Natural killer cell treated with Interleukin-12 subunit alpha and Interleukin-12 subunit beta and Interleukin-15 and Interleukin-18, amount 100 ng/mL, for 72 hours (primary cell): ENCODE measurements at places on chromosomes 16 and 17.
A peak's percentile ranks its signal among the peaks of the same experiment; 100 is the strongest.

DNA sequence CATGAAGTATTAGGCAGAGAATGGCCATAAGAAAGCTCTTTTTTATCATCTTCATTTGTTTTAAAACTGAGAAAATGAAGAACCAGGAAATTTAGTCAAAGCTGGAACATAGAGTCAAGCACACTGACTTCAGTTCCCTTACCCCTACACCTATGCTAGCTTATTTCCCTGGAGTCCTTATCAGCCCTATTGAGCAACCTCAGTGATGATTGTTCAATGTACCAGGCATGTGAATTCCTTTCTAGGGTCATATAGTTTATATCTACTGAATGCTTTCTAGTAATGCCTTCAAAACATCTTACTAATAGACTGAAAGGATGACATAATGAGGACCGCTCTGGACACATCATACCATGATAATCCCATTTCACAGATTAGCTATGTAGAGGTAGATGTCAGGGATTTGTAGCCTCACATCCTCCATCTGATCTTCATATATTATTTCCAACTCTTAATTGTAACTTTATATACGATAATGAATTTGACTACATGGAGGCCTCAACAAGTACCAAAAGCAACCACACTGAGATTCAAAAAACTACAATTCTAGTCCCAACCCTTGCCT, 460.4 kb upstream of the DYNLRB2 start:
- no peak for DNase-seq

DNA sequence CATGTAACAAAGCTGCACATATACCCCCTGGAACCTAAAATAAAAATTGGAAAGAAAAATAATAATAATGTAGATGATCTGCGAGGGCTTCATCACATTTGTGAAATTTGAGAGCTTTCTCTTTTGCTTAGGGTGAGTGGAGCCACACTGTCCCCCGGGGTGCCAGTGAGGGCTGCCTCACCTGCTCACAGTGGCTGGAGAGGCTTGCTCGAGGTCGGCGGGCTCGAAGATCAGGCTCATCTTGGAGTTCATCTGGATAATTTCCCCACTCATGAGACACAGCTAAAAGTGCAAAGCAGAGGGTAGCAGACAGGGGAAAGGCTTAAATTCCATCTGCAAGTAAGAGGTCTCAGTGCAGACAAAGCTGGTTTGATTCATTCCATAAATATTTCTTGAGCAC, 123.8 kb downstream of the DNAH3 start:
- DNase-seq, result no peak

GRCh38 chr16:79339863-79340262, 260.7 kb downstream of the MAF start:
- DNase-seq, result no peak

DNA sequence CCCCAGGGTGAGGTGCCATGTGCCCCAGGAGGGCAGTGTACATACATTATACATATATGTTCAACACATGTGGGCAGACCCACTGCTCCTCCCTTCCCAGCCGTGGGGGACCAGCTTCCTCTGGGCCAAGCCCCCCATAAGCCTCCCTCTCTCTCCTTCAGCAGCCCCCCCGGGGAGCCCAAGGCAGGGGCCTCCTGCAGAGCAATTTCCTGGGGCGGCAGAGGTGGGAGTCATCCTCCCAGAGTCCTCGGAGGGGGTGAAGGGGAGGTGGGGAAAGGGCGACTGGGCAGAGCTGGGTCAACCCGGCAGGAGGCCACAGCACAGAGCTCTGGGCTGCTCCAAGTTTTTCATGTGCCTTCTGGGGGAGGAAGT, 235.1 kb downstream of the ZNF423 start:
- peak; percentile 58 for DNase-seq

GRCh38 chr17:3004925-3005324, 58.5 kb downstream of the OR1D5 start:
- no peak for DNase-seq

- DNase-seq, result no peak
Measured at GRCh38 chr17:4187076-4187475, 44.1 kb downstream of the CYB5D2 start.

DNA sequence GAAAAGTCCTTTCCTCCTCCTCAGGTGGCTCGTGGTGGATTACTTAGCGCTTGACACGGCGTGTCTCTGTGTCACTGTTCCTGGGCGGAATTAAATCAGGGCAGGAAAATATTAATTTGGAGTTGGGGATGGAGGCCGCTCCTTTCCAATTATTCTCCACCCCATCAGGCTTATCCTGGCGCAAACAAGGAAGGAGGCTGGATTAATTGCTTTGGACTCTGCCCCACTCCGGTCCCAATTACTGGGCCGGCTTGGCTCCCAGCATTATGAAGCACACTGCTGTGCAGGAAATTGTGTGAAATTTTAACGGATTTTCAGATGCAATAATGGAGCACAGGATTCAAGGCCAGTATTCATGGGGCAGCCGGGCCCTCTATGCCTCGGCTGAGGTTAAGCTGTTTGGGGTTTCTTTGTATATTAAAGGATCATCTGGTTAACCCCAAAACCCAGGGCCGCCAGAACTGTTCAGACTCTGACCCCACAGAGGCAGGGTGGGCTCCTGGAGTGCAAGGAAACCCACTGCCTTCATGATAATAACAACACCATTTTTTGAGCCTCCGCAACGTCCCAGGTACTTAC, 87.8 kb downstream of the MRM1 start:
- no peak for DNase-seq

DNA sequence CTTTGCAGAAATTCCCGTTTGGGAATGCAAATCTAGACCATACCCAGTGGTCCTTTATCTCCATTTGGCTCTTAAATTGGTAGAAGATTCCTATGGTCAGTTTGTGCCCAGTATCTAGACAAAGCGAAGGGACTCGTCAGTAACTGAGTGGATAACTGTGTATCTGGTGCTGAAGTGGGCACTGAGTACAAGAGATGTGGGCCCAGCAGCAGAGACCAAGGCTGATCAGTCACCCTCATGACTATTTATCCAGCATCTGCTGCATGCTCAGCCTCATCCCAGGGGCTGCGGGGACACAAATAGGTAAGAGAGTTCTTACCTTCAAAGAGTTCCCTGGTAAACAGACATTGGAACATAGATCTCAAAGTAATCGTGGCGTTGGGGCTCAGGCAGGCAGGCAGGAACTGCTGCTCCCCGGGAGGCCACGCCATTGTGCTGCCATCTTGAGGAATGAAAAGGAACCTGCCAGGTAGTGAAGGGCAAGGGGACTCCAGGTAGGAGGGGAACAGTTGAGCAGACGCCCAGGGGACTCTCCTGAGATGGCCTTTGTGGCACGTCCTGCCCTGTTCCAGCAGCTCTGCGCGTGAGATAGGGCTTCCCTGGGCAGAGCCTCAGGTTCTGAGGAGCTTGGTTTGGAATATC, 10.3 kb downstream of the NT5M start:
- no peak for DNase-seq

- DNase-seq, result no peak
Measured at GRCh38 chr16:14378689-14379467, 251.2 kb downstream of the PARN start.

GRCh38 chr17:16437083-16437482, 21.7 kb downstream of the TRPV2 start:
- no peak for DNase-seq
